ENCODE measurements at places on chromosomes 3 and 15.

- DNase-seq, result peak; percentile 13
Measured at GRCh38 chr15:98713585-98714001, 65.3 kb downstream of the IGF1R start.

DNA sequence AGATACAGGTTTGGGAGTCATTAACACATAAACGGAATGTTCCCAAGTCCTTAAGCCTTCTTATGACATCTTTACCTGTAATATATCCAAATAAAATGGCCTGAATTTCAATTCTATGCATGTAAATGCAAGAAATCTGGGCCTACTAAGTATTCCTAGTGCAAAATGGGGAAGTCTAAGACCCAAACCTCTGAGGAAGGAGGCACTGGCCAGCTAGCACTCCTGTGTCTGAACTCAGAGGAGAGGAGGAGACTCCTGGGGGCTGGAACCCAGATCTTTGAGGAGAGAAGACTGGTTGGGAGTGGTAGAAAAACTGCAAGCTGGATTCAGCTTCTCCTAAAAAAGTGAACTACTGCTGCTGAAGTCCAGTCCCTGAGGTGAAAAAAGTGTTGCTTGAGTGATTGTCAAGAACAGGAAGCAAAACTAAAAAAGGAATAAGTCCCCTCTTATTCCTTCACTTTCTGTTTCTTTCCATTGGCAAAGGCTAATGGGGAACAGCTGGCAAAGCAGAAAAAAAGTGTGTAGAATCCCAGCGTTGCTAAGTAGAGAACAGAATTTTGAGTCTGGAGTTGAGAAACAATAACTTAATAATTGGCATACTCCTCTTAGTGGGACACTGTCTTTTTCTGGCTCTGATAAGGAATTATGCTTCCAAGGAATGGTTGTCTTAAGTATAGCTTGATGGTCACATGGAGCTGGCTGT lies 54.8 kb upstream of the ATP2C1 start:
- DNase-seq, result no peak

GRCh38 chr3:550471-550870 lies 353.9 kb downstream of the CHL1 start:
- no peak for DNase-seq

GRCh38 chr3:129602309-129602708 lies 4.2 kb downstream of the PLXND1 start:
- no peak for DNase-seq

- DNase-seq, result no peak
Measured at GRCh38 chr3:159182961-159183360, 381.1 kb downstream of the MFSD1 start.

GRCh38 chr15:101156509-101157159 lies 95.2 kb downstream of the CHSY1 start:
- no peak for DNase-seq

DNA sequence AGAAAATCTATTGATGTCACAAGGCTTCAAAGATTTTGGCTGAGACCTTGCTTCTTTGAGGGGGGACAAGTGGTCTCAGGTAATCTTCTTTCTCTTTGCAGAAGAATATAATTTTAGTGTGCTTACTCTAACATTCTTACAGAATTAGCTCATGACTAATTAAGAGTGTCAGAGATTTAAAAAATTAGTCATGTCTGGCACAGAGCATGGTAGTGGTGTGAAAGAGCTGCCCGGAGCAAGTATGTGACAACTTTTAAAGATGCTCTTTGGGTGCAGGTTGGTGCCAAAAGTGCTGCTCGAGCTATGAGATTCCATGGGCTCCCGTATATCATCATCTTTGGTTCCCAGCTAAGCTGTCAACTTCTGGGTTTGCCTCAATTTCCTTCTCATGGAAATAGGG lies 31.1 kb downstream of the CYP19A1 start:
- no peak for DNase-seq

DNA sequence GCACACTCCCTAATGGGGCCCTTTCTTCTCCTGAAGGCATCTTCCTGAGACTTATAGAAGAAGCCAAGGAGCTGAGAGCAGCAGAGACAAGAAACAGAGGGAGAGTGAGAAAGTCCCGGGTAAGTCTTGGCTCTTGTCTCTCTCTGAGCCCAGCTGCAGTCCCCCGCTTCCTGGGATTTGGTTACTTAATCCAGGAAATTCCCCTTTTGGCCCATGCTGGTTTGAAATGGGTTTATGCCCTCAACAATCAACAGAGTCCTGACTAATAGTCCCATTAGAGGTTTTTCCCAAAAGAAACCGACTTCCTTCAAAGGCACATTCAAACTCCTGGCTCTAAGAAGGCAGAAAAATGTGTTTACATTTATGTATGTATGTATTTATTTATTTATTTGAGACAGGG lies 22.0 kb downstream of the TMEM158 start:
- DNase-seq, result no peak

DNA sequence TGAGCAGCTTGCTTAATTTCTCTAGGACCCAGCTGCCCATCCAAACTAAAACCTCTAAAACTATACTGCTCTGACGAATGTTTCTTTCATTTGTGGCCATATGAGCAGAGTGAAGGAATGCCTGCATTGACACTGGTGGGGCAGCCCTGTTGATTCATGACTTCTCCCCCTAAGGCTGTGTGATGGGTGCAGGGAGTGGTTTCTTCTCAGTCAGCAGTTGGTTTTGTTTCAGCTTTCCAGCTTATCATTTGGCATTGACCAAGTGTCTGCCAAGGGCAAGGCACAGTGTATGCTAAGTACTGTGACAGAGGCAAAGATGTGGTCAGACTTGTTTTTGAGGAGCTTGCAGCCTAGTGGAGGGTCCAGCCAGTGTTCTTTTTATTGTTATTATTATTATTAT lies 4.7 kb downstream of the ABHD6 start:
- no peak for DNase-seq

GRCh38 chr3:148202386-148202785 lies 495.3 kb upstream of the AGTR1 start:
- no peak for DNase-seq

DNA sequence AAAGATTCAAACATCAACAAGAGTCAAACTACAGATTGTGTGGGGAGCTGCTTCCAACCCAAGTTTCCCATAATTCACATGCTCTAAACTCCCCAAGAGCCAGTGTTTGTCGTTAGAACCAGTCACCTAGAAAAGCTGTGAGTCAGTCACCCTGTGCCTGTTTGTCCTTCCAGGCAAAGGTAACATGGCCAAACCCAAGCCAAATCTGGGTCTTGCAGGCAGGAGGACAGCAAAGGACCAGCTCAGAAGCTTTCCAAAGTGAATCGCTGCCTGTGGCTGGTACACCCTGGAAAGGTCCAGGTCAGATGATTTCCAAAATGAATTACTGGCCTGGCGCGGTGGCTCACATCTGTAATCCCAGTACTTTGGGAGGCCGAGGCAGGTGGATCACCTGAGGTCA lies 251.5 kb downstream of the FAM43A start:
- DNase-seq, result no peak

DNA sequence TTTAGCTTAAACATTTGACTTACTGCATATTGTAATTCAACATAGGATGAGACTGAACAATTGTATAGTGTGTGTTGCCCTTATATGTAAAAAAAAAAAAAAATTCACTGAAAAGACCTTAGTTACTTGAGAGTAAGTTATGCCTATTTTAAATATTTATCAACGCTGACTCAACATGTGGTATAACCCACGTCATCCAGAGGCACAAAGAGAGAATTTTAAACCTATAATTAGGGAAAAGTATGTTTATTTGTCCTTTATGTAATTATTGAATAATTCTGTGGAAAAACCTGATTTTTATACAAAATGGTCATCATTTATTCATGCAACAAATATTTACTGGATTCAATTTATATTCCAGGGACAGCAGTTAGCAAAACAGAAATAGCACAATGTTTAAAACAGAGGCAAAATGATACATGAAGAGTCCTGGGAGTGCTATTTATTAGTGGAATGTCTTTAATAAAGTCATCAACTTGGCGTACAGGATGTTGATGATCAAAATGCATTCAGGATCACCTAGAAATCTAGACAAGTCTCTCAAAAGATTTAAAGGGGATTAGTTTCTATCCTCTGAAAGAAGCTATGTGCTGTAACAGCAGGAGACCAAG lies 223.7 kb downstream of the PCCB start:
- no peak for DNase-seq

Measured in stimulated activated naive CD4-positive, alpha-beta T cell (primary cell).